ENCODE measurements at places on chromosomes 4 and X. TPM values are rescaled to one million over a fixed set of nuclear protein-coding genes. Genes with fewer than 3 reads are reported as not detected.

MAGEA10 gene
- not detected for total RNA-seq

GJB1 gene
- not detected for total RNA-seq

IRF2 gene
- total RNA-seq = 20.0 TPM

TKTL1 gene
- under 0.01 TPM for total RNA-seq

NAP1L3 gene
- total RNA-seq = 0.39 TPM

ASB5 gene
- total RNA-seq = not detected

FAAH2 gene
- 0.89 TPM for total RNA-seq

CXCL3 gene
- total RNA-seq = under 0.01 TPM
